ENCODE measurements at places on chromosomes 5 and 9. TPM values are rescaled to one million over a fixed set of nuclear protein-coding genes. Genes with fewer than 3 reads are reported as not detected.

The CDKN2A gene
- total RNA-seq: 22.4 TPM

The SPATA24 gene
- 5.3 TPM for total RNA-seq

The SLC36A3 gene
- total RNA-seq: not detected

The ANGPTL2 gene
- total RNA-seq: 1.7 TPM

The EXOSC3 gene
- 77.7 TPM for total RNA-seq

The TUSC1 gene
- total RNA-seq: 20.8 TPM

The ADAMTSL1 gene
- total RNA-seq: 2.8 TPM

The FAM221B gene
- not detected for total RNA-seq

All from epithelial cell of proximal tubule (primary cell).